ENCODE measurements at places on chromosomes 5 and 9.

GRCh38 chr9:92804727-92805126 lies 40.1 kb upstream of the BICD2 start:
- DNase-seq: no peak

GRCh38 chr5:56010431-56010830 lies 15.7 kb upstream of the IL6ST start:
- DNase-seq: no peak

DNA sequence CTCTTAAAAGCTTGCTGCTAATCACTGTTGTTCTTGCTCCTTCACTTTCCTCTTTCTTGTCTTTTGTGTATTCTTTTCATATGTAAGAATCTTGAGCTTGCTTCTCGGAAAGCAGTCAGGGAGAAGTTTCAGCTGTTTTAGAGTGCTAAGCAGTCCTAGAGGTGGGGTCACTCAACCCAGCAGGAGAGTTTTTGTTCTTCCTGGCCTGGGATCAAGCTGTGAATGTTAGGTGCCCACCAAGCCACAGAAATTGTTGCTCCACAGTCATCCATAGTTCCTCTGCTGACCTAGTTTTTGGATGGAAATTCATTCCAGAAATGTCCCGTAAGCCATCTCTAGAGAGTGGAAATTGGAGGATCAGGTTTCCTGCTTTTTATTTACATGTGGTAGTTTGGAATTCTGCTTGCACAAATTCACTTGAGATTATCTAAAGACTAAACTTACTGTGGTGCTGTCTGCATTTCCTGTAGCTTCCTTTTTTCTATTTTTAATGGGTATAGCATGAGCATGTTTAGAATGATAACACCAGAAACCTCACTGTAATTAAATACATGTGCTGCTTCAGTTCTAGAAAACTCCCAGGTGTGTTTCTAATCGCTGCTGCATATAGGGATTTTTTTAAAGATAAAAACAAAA lies 108.7 kb downstream of the MAST4 start:
- no peak for DNase-seq

- DNase-seq: no peak
These were observed 59.1 kb downstream of the PDCD1LG2 start for GRCh38 chr9:5569409-5569808.

DNA sequence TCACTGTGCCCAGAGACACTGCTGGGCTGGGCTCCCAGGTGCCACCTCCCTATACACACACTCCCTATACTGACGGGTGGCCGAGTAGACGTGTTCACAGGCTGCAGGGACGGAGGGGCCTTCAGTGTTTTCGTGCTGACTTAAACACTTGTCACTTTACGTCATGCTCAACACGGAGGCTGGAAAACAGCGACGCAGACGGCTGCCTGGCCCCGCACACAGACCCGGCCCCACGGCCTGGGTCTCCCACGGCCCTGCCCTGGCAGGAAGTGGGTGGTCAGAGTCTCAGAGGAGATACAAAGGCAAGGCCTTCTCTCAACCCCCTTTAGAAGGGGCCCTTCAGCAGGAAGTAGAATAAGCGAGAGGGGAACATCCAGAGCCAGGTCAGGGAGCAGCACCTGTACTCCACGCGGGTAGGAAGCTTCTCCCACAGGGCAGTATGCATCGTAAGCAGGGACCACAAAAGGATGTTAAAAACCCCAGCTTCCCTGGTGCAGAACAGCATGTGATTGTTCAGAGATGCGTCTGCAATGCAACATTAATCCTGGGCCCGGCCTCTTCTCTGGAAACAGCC lies 11.9 kb upstream of the TBC1D9B start:
- DNase-seq: no peak

DNA sequence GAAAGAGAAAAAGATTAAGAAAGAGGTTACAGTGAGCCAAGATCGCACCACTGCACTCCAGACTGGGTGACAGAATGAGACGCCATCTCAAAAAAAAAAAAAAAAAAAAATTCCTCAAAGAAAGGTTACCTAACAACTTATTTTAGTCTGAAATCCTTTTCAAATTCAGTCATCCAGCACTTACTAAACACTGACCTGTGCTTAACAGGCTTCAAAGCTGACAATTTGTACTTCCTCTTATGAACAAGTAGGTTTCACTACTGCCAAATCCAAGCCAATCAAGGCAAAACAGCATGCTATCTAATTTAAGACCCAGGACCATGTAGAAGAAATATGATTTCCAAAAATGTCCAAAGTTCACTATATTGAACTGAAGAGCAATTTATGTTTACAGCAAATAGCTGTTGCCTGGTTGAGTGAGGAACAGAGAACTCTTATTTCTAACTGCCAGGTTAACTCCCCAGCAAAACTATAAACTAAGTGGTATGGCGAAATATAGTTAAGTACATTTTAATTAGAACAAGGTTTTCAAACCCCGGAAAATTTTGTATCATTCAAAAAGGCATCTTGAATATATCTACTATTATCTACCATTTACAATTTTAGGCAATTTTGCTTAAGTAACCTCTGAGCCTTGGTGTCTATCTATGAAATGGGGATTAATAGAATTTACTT lies 13.4 kb downstream of the PWWP2A start:
- DNase-seq: no peak

DNA sequence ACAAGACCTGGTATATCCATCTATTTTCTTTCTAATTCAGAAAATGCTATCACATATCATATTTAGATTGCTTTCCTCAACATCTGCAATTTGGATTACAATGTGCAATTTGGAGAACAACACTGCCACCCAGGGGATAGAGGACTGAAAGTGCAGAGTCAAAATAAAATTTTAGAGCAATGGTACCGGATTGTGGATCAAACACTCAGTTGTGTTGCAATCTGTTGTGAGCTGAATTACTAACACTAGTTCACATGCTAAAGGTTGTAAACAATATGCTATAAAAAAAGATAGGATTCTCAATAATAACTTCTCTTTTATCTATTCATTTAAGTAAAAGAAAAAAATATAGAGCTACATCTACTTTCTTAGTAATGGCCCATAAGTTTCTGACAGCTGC lies 11.9 kb upstream of the SRFBP1 start:
- DNase-seq: no peak

GRCh38 chr9:117835798-117836197 lies 131.6 kb downstream of the TLR4 start:
- no peak for DNase-seq

DNA sequence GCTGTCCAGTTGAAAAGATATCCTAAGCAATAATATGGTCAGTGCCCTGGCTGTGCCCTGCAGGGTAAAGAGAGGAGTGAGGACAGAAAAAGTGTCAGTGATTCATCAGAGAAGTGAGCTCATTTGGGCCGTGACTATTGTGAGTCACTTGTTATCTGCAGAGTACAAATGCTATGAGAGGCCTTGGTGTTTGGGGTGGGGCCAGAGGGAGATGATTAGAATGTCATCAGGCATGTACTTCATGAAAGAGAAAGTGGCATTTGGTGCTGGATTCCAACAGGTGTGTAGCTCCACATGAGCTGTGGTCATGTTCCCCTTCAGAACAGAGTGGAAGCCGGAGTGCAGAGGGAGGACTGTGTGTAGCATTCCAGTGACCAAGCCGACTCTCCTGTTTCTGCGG lies 174.1 kb downstream of the KDM4C start:
- DNase-seq: no peak

GRCh38 chr9:70829591-70830265 lies 291.7 kb downstream of the TRPM3 start:
- DNase-seq: no peak

- DNase-seq: no peak
These were observed 63.5 kb downstream of the C9orf50 start for GRCh38 chr9:129557192-129558036.

- no peak for DNase-seq
These were observed 69.8 kb upstream of the CCDC112 start for GRCh38 chr5:115366223-115366622.

- no peak for DNase-seq
These were observed 73.3 kb upstream of the PCA3 start for GRCh38 chr9:76690973-76691370.

GRCh38 chr5:174301848-174302625 lies 256.5 kb downstream of the NSG2 start:
- no peak for DNase-seq

DNA sequence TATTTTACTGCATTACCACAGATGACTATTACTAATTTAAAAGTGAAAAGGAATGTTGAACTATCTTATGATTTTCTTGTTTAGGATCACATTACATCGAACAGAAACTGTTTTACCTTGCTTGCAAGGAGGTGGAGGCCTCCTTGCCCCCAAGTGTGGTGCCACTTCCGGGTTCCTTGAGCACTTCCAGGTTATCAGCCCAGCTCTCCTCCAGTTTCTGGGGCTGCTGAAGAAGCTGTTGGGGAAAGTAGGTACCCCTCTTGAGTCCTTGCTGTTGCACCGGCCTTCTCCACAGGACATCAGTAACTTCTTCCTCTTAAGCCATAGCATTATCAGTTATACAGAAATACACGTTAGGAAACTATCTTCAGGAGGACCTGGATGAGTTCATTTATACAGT lies 278.2 kb downstream of the DMRT2 start:
- no peak for DNase-seq

DNA sequence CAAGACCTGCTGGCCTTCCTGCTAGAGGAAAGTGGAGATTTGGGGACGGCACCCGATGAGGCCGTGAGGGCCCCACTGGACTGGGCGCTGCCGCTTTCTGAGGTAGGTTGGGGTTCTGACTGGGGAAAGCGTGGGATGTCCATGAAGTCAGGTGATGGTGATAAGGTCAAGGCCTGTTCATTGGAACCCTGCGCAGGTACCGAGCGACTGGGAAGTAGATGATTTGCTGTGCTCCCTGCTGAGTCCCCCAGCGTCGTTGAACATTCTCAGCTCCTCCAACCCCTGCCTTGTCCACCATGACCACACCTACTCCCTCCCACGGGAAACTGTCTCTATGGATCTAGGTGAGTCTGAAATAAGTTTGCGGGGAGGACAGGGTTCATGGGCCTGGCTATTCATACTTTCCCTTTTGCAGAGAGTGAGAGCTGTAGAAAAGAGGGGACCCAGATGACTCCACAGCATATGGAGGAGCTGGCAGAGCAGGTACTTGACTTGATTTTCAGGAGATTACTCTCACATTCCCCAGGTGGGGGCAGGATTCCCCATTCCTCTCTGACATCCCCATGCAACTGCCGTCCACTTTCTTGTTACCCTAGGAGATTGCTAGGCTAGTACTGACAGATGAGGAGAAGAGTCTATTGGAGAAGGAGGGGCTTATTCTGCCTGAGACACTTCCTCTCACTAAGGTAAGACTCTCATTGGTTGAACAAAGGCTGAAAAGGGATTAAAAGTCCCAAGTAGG lies 505 bp downstream of the CREB3 start:
- no peak for DNase-seq

- no peak for DNase-seq
These were observed 106.7 kb downstream of the MCTP1 start for GRCh38 chr5:95178046-95178651.

DNA sequence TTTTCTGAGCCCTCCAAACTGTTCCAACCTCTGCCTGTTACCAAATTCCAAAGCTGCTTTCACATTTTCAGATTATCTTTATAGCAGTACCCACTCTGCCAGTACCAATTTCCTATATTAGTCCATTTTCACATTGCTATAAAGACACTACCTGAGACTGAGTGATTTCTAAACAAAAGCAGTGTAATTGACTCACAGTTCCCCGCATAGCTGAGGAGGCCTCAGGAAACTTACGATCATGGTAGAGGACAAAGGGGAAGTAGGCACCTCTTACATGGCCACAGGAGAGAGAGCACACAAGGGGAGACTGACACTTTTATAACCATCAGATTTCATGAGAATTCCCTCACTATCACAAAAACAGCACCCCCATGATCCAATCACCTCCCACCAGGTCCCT lies 105.0 kb downstream of the DTWD2 start:
- DNase-seq: no peak

GRCh38 chr5:159263569-159263905 lies 447 bp downstream of the UBLCP1 start:
- DNase-seq: no peak

- no peak for DNase-seq
These were observed 260.3 kb downstream of the NDUFS4 start for GRCh38 chr5:53820802-53821171.

- no peak for DNase-seq
These were observed 8.0 kb downstream of the SRFBP1 start for GRCh38 chr5:121969660-121970295.

DNA sequence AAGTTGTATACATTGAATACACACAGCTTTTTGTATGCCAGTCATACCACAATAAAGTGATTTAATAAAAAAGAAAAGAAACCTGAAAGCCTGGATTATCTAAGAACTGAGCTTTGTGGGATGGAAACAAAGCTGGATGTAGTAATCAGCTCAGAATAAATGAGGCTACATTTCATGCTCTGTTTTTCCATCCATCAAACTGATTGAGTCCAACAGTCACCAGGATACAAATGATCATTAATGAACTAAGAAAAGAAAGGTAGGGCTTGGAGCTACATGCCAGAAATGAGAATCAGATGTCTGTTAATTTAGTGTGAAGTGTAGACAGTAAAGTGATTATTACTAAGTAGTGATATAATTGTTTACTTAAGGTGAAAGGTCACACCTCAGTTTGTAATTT lies 109.8 kb upstream of the TARS1 start:
- DNase-seq: no peak

GRCh38 chr9:124110307-124110915 lies 98.8 kb downstream of the LHX2 start:
- DNase-seq: peak; percentile 19
